Osteocyte (in vitro differentiated cells): ENCODE measurements at places on chromosomes 12 and 14. TPM values are rescaled to one million over a fixed set of nuclear protein-coding genes. Genes with fewer than 3 reads are reported as not detected.
A peak's percentile ranks its signal among the peaks of the same experiment; 100 is the strongest.

SERPINA1 gene
- not detected in 2 replicates for total RNA-seq

CCDC177 gene
- total RNA-seq = not detected in 2 replicates

PSEN1 gene
- 64.4 and 64.6 TPM in 2 replicates for total RNA-seq

RASSF8 gene
- total RNA-seq = 69.0 and 74.3 TPM in 2 replicates

PZP gene
- not detected in 2 replicates for total RNA-seq

GMPR2 gene
- total RNA-seq = 61.7 and 68.7 TPM in 2 replicates

LRFN5 gene
- 0.16 TPM in 1 of 2 replicates, not detected in the other for total RNA-seq

SYCP3 gene
- not detected in 2 replicates for total RNA-seq

PLEKHH1 gene
- 0.50 and 1.0 TPM in 2 replicates for total RNA-seq

ABCD2 gene
- total RNA-seq = not detected in 2 replicates

FAR2 gene
- total RNA-seq = 34.4 and 37.1 TPM in 2 replicates

GPRC5D gene
- total RNA-seq = not detected in 2 replicates

USP44 gene
- 0.39 and 0.73 TPM in 2 replicates for total RNA-seq

BEST3 gene
- total RNA-seq = 0.11 and 0.55 TPM in 2 replicates

SLC6A15 gene
- not detected in 2 replicates for total RNA-seq

SSTR1 gene
- not detected in 2 replicates for total RNA-seq

- peaks cover 22% of the 10 kb centered on the region for H3K4me1 ChIP-seq
- H3K27me3 ChIP-seq = peaks cover 2% of the 10 kb centered on the region
- peak overlapping the region; percentile 40 for H3K4me3 ChIP-seq
- no peak overlapping the region for H3K27ac ChIP-seq
- H3K36me3 ChIP-seq = no peaks in the 10 kb centered on the region
Observed at GRCh38 chr14:68627868-68628604, 164.8 kb downstream of the ZFP36L1 start.

DNA sequence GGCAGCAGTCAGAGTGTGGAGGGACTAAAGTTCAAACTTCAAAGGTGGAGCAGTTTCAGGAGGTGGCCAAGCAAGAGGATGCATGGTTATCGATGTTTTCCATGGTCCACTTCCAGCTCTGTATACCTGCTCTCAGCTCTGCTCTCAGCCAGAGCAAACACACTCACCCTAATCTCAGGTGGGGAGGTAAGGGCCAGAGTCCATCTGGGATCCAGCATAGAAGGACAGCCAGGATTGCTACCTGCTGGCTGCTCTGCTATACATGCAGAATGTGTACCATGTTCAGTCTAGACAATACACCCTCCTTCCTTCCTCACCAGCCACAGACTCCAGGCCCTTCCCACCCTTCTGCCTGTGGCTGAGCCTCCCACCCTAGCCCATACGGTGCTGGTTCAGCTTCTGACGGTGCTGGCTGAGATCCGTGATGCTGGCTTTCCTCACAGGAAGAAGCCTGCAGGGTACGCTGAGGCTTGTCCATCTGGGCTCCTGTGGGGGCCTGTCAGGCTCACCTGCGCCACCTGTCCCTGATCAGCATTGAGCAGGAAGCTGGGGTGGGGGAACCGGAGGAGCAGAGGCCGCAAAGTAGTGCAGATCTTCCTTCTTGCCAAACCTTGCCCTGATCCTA, 2.4 kb downstream of the CBLN3 start:
- peak overlapping the region; percentile 66 for H3K27ac ChIP-seq
- no peak overlapping the region for H3K4me3 ChIP-seq
- no peak for DNase-seq
- peaks cover 36% of the 10 kb centered on the region for H3K4me1 ChIP-seq
- no peaks in the 10 kb centered on the region for H3K27me3 ChIP-seq
- peaks cover 3% of the 10 kb centered on the region for H3K36me3 ChIP-seq

DNA sequence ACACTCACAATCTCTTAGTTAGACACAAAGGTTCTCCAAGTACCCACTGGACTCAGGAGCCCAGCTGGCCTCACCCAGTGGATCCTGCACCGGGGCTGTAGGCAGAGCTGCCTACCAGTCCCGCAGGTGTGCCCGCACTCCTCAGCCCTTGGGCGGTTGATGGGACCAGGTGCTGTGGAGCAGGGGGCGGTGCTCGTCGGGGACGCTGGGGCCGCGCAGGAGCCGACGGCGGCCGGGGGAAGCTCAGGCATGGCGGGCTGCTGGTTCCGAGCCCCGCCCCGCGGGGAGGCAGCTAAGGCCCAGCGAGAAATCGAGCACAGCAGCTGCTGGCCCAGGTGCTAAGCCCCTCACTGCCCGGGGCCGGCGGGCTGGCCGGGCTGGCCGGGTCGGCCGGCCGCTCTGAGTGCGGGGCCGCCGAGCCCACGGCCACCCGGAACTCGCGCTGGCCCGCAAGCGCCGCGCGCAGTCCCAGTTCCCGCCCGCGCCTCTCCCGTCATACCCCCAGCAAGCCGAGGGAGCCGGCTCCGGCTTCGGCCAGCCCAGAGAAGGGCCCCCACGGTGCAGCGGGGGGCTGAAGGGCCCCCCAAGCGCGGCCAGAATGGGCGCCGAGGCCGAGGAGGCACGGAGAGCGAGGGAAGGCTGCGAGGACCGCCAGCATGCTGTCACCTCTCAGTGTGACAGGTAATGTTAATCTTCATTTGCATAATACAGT, 506.8 kb downstream of the LRFN5 start:
- no peaks in the 10 kb centered on the region for H3K36me3 ChIP-seq
- H3K4me1 ChIP-seq = no peaks in the 10 kb centered on the region
- peaks cover 17% of the 10 kb centered on the region for H3K27me3 ChIP-seq
- no peak for DNase-seq

DNA sequence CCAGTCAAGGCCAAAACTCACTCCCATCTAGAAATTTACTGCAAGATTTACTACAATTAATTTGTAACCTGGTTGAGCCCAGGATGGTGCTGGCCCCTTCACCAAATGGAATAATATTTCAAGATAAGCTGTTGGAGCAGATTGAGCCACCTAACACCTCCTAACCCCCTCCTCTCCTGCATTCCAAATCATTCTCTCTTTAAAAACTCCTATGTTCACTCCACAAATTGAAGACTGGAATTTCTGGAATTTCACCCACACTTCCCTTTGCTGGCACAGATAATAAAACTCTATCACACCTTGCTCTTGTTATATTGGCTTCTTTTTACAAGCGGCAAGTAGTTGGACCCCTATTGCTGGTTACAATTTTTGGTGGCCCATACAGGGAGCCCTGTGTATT, 41.7 kb downstream of the MIS18BP1 start:
- no peaks in the 10 kb centered on the region for H3K4me1 ChIP-seq
- no peak for DNase-seq
- peaks cover 17% of the 10 kb centered on the region for H3K36me3 ChIP-seq
- no peak overlapping the region for H3K27ac ChIP-seq

GRCh38 chr14:45083617-45083975, 320 bp upstream of the PRPF39 start:
- no peak for DNase-seq
- H3K4me3 ChIP-seq = peak overlapping the region; percentile 97
- peak overlapping the region; percentile 55 for H3K27ac ChIP-seq
- no peaks in the 10 kb centered on the region for H3K27me3 ChIP-seq

DNA sequence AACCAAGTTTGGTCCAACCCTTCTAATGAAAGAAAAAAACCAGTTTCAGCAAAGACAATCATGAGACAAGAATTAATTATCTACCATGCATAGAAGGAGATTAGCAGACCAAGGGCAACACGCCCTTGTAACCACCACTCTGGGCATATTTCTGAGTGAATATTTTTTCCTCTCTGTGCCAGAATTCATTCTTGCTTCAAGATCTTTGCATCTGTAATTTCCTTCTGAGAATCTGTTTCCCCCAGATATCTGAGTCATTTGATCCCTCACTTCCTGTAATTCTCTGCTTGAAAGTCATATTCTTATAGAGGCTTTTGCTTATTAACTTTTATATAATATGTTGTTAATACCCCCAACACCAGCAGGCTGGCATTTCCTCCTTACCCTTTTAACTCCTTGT, 243.7 kb downstream of the SLC16A7 start:
- H3K36me3 ChIP-seq = no peaks in the 10 kb centered on the region
- H3K27ac ChIP-seq = no peak overlapping the region
- no peak for DNase-seq
- no peaks in the 10 kb centered on the region for H3K27me3 ChIP-seq
- H3K4me1 ChIP-seq = peaks cover 12% of the 10 kb centered on the region

- peak overlapping the region; percentile 14 for H3K27ac ChIP-seq
- H3K36me3 ChIP-seq = peaks cover 13% of the 10 kb centered on the region
- no peak overlapping the region for H3K4me3 ChIP-seq
- no peaks in the 10 kb centered on the region for H3K27me3 ChIP-seq
Observed at GRCh38 chr12:111419784-111420183, 14.1 kb downstream of the SH2B3 start.

- H3K4me3 ChIP-seq = peak overlapping the region; percentile 97
- no peaks in the 10 kb centered on the region for H3K27me3 ChIP-seq
- H3K36me3 ChIP-seq = peaks cover 31% of the 10 kb centered on the region
- DNase-seq = no peak
Observed at GRCh38 chr12:12715459-12716150, 1.6 kb upstream of the CDKN1B start.

DNA sequence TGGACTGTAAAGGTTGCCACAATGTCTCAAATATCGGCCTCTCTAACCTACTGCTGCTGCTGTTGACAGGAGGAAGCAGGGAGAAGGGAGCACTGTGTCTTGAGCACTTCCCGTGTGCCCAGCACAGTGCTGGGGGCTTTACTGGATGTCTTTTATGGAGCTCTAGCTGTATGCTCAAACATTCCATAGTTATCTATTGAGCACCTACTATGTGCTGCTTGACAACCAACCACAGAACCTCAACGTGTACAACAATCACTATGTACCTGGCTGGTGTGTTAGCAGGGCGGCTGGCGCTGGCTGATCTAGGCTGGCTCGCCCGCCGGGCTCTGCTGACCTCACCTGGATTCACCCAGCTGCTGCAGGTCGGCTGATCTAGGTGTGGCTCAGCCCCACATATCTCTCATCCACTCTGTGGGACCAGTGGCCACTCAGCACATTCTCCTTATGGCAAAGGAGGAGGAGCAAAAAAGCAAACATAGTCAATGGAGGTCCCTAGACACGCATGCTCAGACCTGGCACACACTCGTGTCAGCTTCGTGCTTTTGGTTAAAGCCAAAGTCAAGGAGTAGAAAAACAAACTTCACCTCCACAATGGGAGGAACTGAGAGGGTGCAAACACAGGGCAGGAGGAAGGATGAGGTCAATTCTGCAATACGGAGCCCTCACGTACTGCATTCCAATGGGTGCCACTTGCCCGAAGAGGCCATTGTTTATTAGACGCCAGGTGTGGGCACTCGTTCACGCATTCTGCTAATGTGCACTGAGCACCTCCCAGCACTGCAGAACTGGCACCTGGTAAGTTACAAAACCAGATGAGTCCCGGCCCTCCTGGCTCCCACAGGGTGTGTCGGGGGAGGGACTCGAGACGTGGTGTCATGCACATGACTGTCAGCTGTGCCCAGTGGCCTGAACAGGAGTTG, 147.2 kb downstream of the SCARB1 start:
- no peak overlapping the region for H3K27ac ChIP-seq
- DNase-seq = no peak
- H3K36me3 ChIP-seq = peaks cover 2% of the 10 kb centered on the region
- peaks cover 40% of the 10 kb centered on the region for H3K4me1 ChIP-seq
- H3K4me3 ChIP-seq = no peak overlapping the region
- H3K27me3 ChIP-seq = no peaks in the 10 kb centered on the region

DNA sequence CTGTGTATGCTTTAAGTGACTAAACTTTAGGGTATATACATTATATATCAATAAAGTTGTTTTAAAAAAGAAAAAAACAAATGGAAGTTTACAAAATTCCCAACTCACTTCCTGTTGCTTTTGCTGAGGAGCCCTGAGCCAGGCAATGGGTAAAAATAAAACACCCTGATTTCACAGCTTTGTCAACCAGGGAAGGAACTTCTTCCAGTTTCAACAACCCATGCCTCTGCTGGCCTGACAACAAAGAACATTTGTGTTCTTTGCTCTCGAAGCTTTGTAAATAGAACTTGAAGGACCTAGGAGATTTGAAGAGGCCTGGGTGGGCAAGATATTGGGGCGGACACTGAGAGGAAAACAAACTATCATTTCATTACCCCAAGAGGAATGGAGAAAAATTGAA, 141.2 kb upstream of the NOS1 start:
- H3K27me3 ChIP-seq = peaks cover 23% of the 10 kb centered on the region
- DNase-seq = no peak
- no peaks in the 10 kb centered on the region for H3K4me1 ChIP-seq
- no peak overlapping the region for H3K27ac ChIP-seq

- H3K36me3 ChIP-seq = no peaks in the 10 kb centered on the region
- H3K27me3 ChIP-seq = peaks cover 30% of the 10 kb centered on the region
Observed at GRCh38 chr12:39647383-39647782, 27.8 kb upstream of the ABCD2 start.

DNA sequence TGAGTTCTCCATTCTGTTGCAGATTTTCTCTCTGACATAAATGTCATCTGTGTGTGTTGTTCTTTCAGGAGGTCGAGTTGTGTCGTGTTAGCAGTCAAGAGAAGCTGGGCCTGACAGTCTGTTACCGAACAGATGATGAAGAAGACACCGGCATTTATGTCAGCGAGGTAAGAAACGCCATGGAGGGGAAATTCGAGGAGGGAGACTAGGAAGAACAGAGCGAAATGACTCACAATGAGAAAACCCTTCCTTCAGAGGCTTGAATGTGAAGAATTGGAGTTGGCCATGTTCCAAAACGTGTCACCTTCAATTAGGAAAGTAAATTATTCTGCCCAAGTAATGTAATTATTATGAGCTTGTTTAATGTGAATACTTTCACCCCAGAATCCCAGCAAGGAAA, 364.5 kb downstream of the PDZRN4 start:
- no peaks in the 10 kb centered on the region for H3K36me3 ChIP-seq
- H3K4me1 ChIP-seq = peaks cover 2% of the 10 kb centered on the region
- no peak for DNase-seq
- H3K27ac ChIP-seq = no peak overlapping the region

- H3K4me3 ChIP-seq = no peak overlapping the region
- peaks cover 31% of the 10 kb centered on the region for H3K4me1 ChIP-seq
- DNase-seq = no peak
- peak overlapping the region; percentile 18 for H3K27ac ChIP-seq
Observed at GRCh38 chr12:30792648-30793499, 38.1 kb upstream of the CAPRIN2 start.

DNA sequence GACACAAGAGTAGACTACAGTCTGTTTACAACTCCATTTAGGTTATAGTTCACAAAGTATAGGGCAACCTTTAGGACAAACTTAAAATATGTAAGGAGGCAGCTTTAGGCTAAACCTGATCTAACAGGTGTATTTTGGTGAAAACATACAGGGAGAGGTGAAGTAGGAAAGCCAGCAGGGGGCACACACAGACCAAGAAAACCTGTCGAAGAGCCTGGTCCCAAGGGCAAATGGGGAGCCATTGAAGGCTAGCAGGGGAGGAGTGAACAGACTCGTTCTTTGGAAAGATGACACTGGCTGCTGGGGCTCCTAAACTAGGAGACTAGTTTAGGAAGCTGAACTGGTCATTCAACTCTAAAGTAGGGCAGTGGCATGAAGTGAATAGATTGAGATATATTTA, 138.8 kb upstream of the WSCD2 start:
- no peak overlapping the region for H3K27ac ChIP-seq
- H3K4me1 ChIP-seq = no peaks in the 10 kb centered on the region
- H3K27me3 ChIP-seq = peaks cover 4% of the 10 kb centered on the region
- no peaks in the 10 kb centered on the region for H3K36me3 ChIP-seq
- DNase-seq = no peak
